Peyer's patch (tissue), 4 donors: ENCODE measurements at places on chromosomes 5 and 9. TPM values are rescaled to one million over a fixed set of nuclear protein-coding genes. Genes with fewer than 3 reads are reported as not detected.
A peak's percentile ranks its signal among the peaks of the same experiment; 100 is the strongest.

Gene SVEP1
- 6.1 TPM for total RNA-seq

Gene QRFP
- not detected for total RNA-seq

Gene CCDC171
- total RNA-seq, result 8.3 TPM

DNA sequence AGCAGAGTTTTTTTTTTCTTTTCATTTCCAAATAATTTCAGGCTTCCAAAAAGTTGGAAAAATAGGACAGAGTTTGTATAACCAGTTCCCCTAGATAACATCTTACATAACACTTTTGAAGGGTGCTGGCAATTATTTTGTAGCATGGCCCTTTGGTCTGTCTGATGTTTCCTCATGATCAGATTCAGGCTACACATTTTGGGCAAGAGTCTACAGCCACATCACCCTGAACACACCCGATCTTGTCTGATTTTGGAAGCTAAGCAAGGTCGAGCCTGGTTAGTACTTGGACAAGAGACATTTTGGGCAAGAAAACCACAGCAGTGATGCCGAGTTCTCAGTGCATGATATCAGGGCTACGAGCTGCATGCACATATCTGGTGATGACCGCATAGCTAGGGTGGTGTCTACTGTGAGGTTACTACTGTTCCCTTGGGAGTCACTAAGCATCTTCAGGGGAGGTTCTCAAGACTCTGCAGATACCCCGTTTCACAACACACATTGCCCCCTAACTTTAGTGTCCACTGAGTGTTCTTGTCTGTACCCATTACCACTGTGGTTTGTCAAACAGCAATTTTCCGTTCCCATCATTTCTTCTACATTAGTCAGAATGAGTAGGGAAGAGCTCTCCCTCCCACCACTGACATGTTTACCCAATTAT is 86.2 kb downstream of the TTC39B start:
- no peak for DNase-seq

DNA sequence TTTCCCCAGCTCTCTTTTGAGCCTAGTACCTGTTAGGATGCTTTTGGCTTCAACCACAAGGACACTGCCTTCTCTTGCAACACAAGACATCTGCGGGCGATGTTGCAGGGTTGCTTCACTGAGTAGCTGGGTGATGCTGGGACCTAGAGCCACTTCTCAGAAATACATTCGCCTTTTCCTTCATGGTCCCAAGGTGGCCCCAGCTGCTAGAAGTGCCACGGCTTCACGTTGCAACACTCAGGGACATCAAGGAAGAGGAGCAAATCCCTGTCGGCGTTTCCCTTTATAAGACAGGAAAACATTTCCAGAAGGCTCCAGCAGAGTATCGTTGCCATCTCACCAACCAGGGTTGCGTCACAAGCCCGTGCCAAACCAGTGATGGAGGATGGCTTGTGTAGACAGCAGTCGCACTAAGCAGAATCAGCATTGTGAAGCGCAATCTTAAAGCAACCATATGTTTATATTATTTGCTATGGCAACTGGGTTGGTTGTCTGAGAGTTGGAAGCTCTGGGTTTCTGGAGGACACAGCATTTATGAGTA is 62.7 kb downstream of the ANKRD33B start:
- no peak for DNase-seq

DNA sequence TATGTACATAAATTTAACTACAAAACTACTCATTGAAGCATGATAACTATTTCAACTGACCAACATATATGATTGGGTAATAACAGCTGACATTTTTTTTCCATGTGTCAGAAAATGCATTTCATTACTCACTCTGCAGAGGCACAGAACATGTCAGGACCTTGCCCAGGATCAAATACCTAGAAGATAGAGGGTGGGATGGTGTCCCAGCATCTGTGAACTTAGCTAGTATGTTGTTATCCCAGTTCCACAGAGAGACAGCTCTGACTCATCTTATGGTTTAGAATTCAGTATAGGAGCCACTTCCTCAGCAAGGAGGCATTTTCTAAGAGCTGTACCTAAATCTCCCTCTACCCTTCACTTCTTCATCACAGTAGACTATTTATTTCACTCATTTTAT is 1198.6 kb upstream of the ACO1 start:
- no peak for DNase-seq

GRCh38 chr5:60535198-60535597 is 164.8 kb downstream of the DEPDC1B start:
- DNase-seq, result no peak

GRCh38 chr9:91786132-91786896 is 163.7 kb downstream of the ROR2 start:
- DNase-seq, result no peak

GRCh38 chr5:117318528-117318927 is 743.9 kb upstream of the SEMA6A start:
- DNase-seq, result no peak

GRCh38 chr9:120513825-120514396 is 66.1 kb downstream of the CDK5RAP2 start:
- no peak for DNase-seq

DNA sequence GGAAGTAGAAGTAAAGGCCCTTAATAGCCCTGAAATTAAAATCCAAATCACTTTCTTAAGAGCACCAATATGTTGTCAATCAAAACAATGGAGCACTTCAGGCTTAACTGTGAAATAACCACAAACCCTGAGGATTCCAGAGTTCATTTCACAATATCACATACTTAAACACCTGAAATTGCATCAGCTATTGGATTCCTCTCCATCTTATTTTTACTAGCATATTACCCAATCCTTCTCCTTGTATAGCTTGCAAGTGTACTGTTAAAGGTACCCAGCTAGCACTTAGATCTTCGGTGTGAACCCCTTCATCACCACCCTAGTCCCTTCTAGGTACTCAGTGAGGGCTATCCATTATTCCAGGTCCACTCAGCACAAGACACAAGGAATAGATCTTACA is 287.3 kb downstream of the EFNA5 start:
- DNase-seq, result no peak

DNA sequence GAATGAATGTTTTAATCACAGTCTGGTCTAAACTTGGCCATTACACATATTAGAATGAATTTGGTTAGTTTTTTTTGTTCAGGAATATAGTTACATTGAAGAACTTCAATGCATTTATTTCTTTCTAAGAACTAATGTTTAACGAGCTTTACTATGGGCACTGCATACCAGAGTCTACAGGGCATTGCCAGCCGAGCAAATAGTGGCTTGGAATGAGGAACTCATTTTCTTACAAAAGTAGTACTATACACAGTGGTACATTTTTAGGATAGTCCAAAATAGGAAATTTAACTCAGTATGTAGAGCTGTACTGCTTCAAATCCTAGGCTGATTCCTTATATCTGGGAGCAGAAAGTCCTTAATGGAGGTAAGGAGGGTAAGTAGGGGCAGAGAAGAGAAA is 155.4 kb downstream of the CARTPT start:
- no peak for DNase-seq

GRCh38 chr5:109611505-109611904 is 78.2 kb upstream of the MAN2A1 start:
- no peak for DNase-seq

- DNase-seq, result no peak
Measured at GRCh38 chr9:135928731-135929655, 21.6 kb upstream of the CAMSAP1 start.

- no peak for DNase-seq
Measured at GRCh38 chr9:93132946-93133680, 938 bp downstream of the NINJ1 start.

GRCh38 chr9:13513716-13514444 is 234.4 kb upstream of the MPDZ start:
- DNase-seq, result no peak

GRCh38 chr5:138662599-138662998 is 87.4 kb upstream of the HSPA9 start:
- no peak for DNase-seq

DNA sequence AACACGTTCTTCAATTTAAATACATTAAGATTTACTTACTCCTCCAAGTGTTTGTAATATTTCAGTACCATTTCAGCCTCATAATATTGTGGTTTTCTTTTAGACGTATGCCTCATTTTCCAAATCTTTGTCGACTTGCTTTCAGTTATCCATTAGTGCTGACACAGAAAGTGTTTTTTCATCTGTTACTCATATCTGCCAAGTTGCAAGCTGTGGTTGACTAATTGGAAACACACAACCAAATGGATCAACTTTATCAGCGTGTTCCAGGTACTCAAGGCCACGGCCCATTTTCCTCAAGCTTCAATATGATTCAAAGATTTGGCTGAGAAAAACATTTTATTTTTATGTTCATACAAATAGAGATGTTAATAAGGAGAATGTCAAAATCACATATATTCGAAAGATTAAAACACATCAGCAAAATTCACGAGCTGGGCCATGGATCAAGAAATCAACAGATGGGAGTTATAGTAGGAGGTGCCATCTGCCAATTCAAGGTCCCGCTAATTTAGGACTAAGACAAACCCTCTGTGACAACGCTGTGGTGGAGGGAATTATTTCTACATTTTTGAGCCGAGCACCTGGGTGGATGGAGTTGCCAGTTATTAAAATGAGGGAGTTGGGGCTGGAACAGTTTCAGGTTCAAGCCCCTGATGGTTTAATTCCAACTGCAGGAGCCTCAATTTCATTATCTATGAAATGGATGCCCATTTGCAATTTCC is 27.2 kb upstream of the CCNJL start:
- no peak for DNase-seq

DNA sequence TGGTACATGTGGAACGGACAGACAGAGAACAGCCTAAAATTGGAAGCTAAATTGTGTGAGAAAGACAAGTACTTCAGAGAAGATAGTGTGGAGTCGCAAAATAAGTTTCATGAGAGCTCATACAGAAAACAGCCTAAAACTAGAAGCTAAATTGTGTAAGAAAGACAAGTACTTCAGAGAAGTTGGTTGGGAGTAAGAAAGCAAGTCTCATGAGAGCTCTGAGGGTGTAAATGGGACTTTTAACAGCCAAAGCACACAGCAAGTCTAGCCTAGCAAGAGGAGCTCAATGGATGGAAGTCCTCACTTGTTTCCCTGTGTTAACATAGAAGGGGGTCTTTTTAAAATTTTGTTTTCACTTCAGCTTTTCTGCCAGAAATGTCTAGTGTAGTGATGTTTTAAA is 93.1 kb downstream of the STK32A start:
- DNase-seq, result no peak

- DNase-seq, result peak; percentile 23
Measured at GRCh38 chr9:127448112-127448805, 2.9 kb downstream of the RPL12 start.

DNA sequence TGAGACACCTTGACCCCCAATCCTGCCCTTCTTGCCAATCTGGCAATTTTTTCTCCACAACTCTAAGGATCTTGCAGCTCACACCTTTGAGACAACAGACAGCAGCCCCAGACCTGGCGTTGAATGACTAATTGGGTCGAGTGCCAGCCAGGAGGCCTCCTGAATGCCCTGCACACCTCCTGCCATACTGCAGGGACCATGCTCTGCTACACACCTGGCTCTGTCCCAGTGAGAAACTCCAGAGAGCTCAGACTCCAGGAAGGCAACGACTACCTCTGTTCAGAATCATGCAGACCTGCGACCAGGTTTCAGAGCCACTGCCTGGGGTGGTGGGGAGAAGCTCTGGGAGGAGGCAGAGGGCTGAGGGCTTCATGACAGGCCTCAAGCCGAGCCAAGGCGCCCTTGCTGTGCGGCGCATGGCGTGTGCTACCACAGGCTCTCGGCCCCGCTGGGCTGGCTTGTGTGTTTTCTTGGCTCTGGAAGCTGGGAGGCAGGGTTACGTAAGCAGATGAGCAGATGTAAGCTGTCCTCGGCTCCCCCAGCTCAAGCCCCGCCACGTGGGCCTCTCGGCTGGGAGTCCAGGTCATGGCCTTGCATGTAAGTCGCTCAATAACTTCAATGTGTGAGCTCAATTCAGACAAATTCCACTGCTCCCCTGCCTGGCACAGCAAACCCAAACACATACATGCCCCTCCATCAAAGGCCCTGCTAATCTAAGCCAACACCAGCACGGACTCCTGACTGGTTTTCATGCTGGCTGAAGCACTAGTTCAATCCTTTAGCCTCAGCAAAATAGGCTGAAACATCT is 27.5 kb downstream of the B4GALT1 start:
- peak; percentile 46 for DNase-seq

Gene PKN3
- 5.6 TPM for total RNA-seq

GRCh38 chr5:168672016-168672415 is 92.8 kb upstream of the PANK3 start:
- no peak for DNase-seq

Gene PDE6A
- not detected for total RNA-seq

DNA sequence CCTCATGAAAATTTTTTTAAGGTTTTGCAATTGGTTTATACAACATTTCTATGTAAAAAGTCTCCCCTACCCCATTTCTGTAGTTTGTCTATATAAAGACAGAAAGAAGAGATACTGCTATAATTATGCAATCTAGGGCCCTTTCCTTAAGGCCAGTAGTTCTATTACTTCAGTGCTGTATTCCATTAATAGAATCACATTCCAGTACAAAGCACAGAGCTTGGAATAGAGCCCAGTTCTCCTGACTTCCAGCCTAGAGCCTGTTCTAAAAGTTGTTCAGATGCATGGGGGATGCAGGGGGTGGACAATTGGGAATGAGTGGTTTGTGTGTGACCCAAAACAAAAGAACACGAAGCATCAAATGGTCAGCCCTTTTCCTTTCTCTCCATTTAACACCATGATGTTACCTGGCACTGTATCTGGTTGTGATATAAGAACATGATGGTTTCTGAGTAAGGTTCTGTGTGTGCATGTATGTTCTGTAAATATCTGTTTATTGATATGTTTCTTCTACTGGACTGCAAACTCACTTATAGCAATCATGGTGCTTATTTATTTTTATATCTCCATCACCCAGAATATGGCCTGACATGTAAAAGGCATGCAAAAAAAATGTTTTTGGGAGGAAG is 8.2 kb upstream of the GRAMD2B start:
- no peak for DNase-seq

GRCh38 chr5:174315871-174316270 is 270.4 kb downstream of the NSG2 start:
- DNase-seq, result no peak

Gene FLT4
- total RNA-seq, result 17.3 TPM

- no peak for DNase-seq
Measured at GRCh38 chr5:111670826-111671492, 86.0 kb downstream of the NREP start.

- peak; percentile 31 for DNase-seq
Measured at GRCh38 chr5:139646111-139646510, 2.0 kb upstream of the CXXC5 start.

Gene GPX8
- 1.5 TPM for total RNA-seq
